Pancreas (tissue), 10 donors: ENCODE measurements at places on chromosomes 5 and 9. TPM values are rescaled to one million over a fixed set of nuclear protein-coding genes. Genes with fewer than 3 reads are reported as not detected.

GRCh38 chr5:113161806-113162205 lies 185.2 kb downstream of the DCP2 start:
- no peak for DNase-seq
- H3K36me3 ChIP-seq: no peaks in the 10 kb centered on the region
- H3K27ac ChIP-seq: no peak overlapping the region

- peak; percentile 16 for DNase-seq
- H3K27ac ChIP-seq: no peak overlapping the region
- no peaks in the 10 kb centered on the region for H3K27me3 ChIP-seq
- no peak overlapping the region for H3K4me3 ChIP-seq
- H3K4me1 ChIP-seq: no peaks in the 10 kb centered on the region
Measured at GRCh38 chr5:685262-686171, 7.6 kb downstream of the TPPP start.

DNA sequence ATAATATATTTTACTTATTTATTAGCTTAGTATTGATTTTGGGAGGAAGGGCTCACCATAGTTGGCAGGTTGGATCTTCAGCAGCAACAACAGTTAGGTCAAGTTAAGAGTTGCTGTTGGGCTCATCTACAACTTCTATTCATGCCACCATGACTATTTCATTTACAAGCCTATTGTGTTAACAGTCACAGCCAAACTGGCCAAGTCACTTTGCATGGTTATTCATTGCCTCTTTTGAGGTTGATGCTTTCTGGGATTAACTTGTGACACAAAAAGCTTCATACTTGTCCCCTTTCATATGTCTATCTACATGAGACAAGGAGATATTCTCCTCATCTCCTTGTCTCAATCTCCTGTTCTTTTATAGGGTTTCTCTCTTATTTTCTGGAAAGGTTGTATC lies 98.3 kb downstream of the WDR70 start:
- H3K27ac ChIP-seq: no peak overlapping the region
- no peaks in the 10 kb centered on the region for H3K4me1 ChIP-seq
- no peak overlapping the region for H3K4me3 ChIP-seq
- H3K27me3 ChIP-seq: no peaks in the 10 kb centered on the region
- DNase-seq: no peak

GRCh38 chr5:122471031-122471751 lies 159.2 kb downstream of the SNCAIP start:
- H3K27ac ChIP-seq: no peak overlapping the region
- no peak overlapping the region for H3K4me3 ChIP-seq
- no peaks in the 10 kb centered on the region for H3K4me1 ChIP-seq
- DNase-seq: no peak

DNA sequence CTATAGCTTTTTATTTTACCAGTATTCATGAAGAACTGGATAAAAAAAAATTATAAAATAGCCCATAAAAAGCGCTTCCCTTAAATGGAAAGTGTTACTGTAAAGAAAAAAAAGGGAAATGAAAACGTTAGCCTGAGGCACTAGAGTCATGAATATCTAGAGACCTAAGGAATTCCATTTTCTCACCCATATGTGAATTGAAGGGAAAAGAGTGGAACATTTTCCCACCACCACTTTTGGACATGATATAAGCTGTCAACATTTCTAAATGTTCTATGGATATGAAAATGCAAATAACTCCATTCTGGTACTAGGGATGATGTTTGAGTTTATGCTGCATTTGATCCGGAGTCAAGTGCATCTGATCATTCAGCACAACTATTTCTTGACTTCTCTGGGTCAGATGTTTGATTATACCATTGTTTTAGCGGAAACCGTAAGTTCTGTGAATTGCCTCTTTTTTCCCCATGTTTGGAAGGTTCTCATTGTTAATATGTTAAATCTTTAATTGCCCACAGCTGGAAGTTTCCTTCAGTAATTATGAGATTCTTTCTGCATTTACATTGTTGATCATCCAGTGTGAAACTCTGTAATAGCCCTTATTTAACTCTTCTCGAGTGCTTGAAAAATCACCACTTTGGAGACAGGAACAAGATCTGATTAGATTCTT lies 467.4 kb upstream of the SEMA6A start:
- no peak overlapping the region for H3K4me3 ChIP-seq
- H3K36me3 ChIP-seq: no peaks in the 10 kb centered on the region
- DNase-seq: no peak

LCN1 gene
- not detected for polyA plus RNA-seq

DNA sequence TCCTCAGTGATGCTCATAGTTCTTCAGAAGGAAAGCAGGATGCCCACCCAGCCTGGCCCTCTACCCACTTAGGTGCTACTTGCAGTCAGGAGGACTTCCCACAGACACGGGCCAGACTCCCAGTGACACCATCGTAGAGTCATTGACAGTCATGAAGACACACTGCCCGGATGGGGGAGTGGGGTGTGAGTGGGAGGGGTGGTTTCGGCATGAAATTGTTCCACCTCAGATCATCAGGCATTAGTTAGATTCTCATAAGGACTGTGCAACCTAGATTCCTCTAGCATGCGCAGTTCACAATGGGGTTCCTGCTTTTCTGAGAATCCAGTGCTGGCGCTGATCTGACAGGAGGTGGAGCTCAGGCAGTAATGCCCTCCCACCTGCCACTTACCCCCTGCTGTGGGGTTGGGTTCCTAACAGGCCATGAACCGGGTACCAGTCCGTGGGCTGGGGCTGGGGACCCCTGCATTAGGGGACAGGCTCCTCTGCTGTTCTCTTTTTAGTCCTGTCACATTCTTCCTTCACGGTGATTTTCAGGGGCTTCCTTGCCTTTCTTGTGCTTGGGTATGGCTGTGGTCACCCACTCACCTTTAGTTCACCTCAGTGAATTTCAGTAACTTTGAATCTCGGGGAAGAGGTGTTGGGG lies 88.2 kb upstream of the ANKRD55 start:
- no peaks in the 10 kb centered on the region for H3K4me1 ChIP-seq
- DNase-seq: no peak
- no peaks in the 10 kb centered on the region for H3K36me3 ChIP-seq
- no peak overlapping the region for H3K4me3 ChIP-seq

TMEM171 gene
- polyA plus RNA-seq: 0.27 TPM

TMC1 gene
- not detected for polyA plus RNA-seq

ZDHHC11 gene
- polyA plus RNA-seq: 18.1 TPM

DNA sequence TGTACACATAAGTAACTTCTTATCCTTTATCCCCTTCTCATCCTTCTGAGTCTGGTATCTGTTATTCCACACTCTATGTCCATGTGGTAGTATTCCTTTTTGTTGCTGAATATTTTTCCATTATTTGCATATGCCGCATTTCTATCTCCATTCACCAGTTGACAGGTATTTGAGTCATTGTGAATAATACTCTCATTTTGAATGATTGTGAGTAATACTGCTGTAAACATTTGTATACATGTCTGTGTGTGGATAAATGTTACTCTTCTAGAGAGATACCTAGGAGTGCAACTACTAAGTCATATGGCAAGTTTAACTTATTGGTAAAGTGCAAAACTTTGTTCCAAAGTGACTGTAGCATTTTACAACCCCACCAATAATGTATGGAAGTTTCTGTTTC lies 15.6 kb downstream of the RIC1 start:
- DNase-seq: no peak
- H3K36me3 ChIP-seq: no peaks in the 10 kb centered on the region
- no peaks in the 10 kb centered on the region for H3K4me1 ChIP-seq
- H3K4me3 ChIP-seq: no peak overlapping the region
- no peak overlapping the region for H3K27ac ChIP-seq
- no peaks in the 10 kb centered on the region for H3K27me3 ChIP-seq

- H3K4me1 ChIP-seq: peaks cover 8% of the 10 kb centered on the region
- no peak overlapping the region for H3K27ac ChIP-seq
- no peak overlapping the region for H3K4me3 ChIP-seq
- H3K27me3 ChIP-seq: no peaks in the 10 kb centered on the region
- H3K36me3 ChIP-seq: no peaks in the 10 kb centered on the region
- DNase-seq: no peak
Measured at GRCh38 chr5:177270653-177271052, 32.9 kb downstream of the RAB24 start.
